ENCODE measurements at places on chromosomes 1 and 21.

- no peak for DNase-seq
Observed at GRCh38 chr1:76583235-76583868, 283.9 kb upstream of the ST6GALNAC5 start.

DNA sequence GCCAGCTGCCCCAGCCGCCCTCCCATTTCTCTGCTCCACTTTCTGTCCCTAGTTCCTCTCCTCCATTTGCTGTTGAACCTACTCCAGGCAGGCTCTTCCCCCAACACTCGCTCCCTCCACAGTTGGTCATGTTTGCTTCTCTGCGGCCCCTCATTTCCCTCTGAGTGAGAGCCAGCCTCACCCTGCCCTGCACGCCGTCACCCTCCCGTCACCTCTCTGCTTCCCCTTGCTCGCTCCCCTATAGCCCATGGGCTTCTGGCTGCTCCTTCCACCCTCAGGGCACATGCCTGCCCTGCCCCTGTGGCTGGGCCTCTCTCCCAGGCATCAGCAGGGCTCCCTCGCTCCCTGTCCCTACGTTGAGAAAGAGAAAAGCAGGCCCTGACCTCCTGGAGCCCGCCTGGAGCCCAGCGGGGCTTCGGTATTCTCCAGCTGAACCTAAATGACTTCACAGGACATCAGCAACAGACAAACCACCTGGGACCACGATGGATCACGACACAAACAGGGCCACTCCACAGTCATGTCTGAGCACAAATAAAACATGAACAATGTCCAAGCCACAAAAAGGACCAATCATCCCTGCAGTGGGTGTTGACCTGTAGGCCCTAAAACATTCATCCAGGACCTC is 13.3 kb upstream of the THEMIS2 start:
- DNase-seq = no peak

- DNase-seq = no peak
Observed at GRCh38 chr21:32889596-32889995, 118.0 kb upstream of the PAXBP1 start.

DNA sequence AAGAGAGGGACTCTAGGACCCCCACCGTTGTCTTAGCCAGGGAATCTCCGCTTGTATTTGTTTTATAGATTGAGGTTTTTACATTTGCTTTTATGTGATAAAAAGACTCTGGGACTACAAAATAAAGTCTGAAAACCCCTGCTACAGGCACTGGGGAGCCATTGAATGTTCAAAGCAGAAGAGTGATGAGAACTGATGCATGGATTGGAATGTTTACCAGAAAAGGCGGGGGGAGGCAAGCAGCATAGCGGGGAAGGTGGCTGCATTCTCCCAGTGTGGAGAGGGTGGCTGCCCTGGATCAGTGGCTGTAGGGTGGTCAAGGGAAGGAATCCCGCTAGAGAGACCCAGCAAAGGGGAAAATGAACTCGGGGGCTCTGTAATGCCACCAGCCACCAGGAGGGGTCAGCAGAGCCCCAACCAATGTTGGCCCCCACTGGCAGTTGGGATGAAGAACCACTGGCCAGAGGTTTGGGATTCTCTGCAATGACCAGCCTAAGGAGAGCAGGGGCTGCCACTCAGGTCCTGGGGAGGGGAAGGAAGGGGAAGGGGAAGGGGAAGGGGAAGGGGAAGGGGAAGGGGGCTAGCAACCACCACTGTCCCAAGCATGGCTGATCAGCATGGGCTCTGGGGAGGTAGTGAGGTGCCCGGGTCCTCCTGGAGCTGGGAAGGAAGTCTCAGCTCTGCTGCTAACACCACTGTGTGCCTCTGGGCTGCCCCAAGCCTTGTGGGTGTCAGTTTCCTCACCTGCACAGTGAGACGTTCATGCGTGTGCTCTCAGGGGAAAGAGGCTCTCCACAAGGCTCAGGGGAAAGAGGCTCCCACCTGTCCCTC is 19.2 kb upstream of the PEF1 start:
- DNase-seq = peak; percentile 76

- DNase-seq = no peak
Observed at GRCh38 chr1:182460550-182460951, 10.6 kb downstream of the RGSL1 start.

DNA sequence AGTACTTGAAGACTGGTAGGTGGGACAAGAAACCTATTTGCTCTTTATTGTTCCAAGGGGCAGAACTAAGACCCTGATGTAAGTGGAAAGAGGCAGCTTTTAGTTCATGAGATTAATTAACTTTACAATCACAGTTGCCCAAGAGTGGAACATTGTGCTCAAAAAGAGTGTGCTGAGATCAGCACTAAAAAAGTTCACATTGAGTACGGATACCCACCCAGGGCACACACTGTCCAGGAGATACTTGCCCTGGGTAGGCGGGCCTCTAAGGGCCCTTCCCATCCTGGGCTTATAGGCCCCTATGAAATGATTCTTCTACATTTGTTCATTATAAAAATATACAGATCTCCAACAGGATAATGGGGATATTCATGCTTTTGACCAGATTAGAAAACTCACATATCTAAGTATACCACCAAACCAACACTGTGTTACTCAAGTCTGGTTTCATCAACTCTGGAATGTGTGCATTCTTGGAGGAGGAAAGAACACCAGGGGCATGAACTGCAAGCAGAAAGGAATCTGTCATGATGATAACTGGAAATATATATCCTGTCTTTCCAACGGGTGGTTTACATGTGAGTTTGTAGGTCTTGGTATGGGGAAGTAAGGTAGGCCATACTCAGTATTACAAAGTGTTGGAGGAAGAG is 626.2 kb downstream of the SMYD3 start:
- no peak for DNase-seq

- DNase-seq = no peak
Observed at GRCh38 chr1:33696962-33697361, 166.9 kb upstream of the HMGB4 start.

- peak; percentile 67 for DNase-seq
Observed at GRCh38 chr21:39373634-39374033, 24.7 kb upstream of the HMGN1 start.

DNA sequence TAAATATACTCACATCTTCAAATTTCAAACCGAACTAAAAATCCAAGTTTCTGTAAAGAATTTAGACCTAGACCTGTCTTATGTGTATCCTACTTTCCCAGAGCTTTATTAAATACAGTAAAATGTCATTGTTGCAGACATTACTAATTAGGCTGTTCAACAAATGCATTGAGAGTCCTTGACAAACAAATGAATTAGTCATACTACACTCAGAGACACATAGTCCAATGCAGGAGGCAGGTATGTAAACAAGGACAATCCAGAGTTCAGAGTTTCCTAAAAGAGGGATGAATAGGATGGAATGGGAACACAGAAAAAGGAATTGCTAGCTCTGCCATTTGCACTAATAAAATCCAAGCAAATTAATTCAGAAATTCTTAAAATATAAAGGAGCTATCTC is 1.6 kb upstream of the EGLN1 start:
- no peak for DNase-seq

DNA sequence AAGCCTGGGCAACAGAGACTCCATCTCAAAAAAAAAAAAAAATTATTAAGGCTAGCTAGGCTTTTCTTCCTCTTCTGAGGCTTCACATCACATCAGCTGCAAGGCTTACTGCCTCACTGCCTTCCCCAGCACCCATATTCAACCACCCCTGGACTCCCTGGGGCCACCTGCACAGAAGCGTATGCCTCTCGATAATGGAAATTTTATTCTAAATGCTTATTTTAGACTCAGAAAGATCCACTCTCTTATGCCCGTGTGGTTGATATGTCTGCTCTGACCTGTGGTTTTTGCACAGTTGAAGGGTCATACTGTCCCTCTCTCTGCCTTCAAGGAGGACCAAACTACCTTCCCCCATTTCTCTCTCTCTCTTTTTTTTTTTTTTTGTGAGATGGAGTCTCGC is 1.5 kb upstream of the FCRLA start:
- DNase-seq = no peak

DNA sequence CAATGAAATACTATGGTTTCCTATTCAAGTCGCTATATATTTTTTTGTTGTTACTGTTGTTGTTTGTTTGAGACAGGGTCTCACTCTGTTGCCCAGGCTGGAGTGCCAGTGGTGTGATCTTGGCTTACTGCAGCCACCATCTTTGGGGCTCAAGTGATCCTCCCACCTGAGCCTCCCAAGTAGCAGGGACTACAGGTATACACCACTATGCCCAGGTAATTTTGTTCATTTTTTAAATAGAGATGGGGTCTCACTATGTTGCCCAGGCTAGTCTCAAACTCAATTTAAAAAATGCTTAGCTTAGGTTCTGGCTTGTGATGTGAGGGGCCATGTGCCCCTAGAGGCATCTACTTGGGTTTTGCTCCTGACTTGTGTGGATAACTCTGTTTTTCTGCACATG is 9.8 kb downstream of the RABIF start:
- DNase-seq = no peak

GRCh38 chr21:25639551-25640201 is 618 bp downstream of the JAM2 start:
- DNase-seq = peak; percentile 72

DNA sequence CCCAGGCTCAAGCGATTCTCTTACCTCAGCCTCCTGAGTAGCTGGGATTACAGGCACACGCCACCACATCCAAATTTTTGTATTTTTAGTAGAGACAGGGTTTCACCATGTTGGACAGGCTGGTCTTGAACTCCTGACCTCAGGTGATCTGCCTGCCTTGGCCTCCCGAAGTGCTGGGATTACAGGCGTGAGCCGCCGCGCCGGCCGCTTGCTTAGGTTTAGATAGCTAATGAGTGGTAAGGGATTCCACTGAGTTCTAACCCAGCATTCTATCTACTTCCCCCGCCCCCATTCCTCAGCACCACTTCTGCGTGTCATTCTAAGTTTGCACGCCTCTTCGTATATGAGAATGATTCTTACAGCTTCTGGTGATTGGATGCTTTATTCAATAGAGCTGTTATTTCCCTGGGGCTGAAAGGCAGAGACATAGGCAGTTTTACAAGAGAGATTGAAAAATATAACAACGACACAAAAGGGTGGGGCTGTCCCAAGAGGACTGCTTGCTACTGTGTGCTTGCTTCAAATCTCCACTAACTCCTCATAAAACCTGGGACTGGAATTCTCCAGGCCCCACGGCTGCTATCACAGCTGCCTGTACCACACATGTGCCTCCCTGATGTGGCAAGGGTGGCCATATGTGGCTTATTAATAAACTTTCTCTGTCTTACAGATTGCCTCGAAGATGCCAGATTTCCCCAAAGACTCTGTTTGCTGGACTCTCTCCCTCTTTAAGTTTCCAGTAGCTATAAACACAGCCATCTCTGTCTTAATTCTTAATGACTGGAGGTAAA is 23.7 kb upstream of the GREM2 start:
- no peak for DNase-seq

DNA sequence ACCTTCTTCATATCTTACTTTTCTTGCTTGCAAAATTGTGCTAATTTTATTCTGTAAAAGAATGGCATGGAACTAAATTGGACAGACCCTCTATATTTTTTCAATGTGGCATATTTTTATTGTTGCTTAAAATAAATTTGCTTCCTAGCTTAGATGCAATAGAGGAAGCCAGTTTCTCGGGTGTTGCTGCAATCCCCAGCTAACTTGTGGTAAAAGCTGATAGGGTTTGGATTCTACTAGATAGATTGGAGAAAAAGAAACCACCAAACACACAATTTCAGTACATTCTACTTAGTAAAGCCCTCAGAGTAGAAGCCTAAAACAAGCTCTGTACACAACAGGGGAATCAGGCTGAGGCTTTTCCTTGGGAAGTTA is 49.5 kb upstream of the GCLM start:
- no peak for DNase-seq

- no peak for DNase-seq
Observed at GRCh38 chr21:33080376-33080775, 10.4 kb downstream of the OLIG1 start.

DNA sequence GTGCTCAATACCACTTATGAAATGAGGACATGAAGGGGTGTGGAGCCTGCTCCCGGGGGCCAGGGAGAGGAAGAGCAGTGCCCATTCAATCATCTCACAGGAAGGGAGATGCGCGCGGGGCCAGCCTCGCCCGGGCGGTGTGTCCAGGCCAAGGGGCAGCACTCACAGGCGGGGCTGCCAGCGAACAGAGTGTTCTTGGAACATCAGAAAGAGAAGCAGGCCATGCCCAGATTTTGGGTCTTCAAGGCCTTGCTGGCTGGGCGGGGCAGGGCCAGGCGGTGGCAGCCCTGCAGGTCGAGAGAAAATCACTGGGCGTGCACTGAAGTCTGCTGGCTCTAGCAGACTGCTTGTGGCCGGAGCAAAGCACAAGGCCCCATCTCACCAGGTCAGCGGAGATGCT is 168.6 kb downstream of the PRDM16 start:
- DNase-seq = no peak

DNA sequence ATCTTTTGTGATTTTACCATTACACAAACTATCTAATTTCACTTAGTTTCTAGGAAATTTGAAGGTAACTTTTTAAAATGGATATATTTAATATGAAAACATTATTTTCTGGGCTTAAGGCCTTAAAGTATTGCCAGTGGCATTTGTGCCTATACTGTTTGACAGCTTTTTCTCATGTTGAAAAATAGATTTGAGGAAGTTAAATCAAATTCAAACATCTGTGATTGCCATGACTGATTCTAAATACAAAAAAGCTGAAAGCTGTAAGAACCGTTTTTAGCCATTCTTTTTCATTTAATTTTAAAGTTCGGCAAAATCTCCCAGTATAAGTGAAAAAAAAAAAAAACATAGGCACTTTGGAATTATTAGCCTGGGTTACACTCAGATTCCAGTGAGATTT is 301.1 kb downstream of the DPYD start:
- no peak for DNase-seq

DNA sequence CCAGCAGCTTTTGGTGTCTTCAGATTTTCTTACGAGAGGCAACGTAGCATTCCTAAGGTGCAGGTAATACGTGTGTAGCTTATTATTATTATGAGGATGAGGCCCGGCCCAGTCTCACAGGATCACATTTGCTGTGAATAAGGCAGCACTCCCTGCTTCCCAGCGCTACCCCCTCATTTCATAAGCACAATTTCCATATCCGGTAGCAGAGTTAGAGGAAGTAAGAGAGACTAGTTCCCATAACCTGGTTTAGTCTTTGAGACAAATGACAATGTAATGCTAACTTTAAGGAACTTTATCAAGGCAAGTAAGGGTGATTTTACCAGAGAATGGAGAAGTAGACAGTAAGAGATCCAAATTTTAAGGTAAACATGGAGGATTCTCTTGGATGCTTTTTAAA is 14.6 kb upstream of the LMO4 start:
- no peak for DNase-seq

DNA sequence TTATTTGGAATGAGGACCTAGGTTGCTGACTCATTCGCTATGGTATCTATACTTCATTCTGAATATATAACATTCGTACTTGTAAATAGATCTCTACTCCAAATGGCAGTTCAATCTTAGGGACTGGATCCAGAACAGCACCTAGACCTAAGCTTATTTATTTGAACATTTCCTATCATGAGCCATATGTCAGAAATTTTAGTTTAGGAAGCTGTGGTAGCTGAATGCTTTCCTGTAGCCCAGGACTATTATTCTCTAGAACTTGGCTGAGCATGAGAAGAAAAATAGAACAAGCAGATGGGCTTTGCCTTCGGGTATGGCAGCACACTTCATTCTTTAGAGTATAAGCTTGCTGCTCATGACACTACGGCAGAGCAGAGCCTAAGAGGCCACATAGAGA is 1114.4 kb upstream of the B3GALT2 start:
- DNase-seq = no peak
